Fibroblast of lung (primary cell): ENCODE measurements at places on chromosomes 7 and 10. TPM values are rescaled to one million over a fixed set of nuclear protein-coding genes. Genes with fewer than 3 reads are reported as not detected.

GRCh38 chr7:36814311-36814710, 90.0 kb upstream of the AOAH start:
- no peak overlapping the region for H3K27ac ChIP-seq
- H3K27me3 ChIP-seq, result no peaks in the 10 kb centered on the region
- H3K4me3 ChIP-seq, result no peak overlapping the region
- no peaks in the 10 kb centered on the region for H3K36me3 ChIP-seq
- DNase-seq, result no peak

DNA sequence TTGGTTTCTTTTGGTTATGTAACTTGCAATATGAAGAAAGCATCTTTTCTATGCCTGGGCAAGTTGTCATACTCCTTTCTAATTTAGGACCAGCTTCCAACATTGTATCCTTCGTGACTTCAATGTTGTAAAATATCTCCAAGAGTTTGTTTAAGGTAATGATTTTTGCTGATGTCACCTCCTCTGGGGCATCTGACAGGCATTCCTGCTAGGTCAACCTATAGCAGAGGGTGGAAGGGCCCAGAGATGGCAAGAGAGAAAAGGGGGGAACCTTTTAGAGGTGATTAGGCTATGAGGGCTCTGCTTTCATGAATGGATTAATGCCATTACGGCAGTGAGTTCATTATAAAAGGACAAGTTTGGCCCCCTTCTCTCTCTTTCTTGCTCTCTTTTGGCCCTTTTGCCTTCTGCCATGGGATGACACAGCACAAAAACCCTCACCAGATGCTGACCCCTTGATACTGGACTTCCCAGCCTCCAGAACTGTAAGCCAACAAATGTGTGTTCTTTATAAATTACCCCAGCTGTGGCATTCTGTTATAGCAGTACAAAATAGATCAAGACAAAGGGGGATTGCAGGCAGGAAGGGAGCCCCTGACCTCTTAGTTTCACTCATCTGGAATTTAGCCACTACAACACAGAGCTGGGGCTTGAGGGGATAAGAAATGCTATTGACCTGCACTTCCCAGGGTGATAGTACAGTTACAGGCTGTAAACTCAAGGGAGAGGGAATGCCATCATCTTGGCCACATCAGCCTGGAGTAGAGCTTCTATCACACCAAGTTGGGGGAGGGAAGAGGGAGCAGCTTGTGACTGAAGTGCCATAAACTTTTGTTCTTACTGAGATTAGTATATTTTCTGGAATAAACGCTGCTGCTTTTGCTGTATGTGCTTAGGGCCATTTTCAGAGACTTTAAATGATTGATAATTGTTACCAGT, 195.9 kb downstream of the CFTR start:
- no peaks in the 10 kb centered on the region for H3K27me3 ChIP-seq
- H3K4me3 ChIP-seq, result no peak overlapping the region
- DNase-seq, result no peak
- no peak overlapping the region for H3K27ac ChIP-seq
- no peaks in the 10 kb centered on the region for H3K36me3 ChIP-seq

DNA sequence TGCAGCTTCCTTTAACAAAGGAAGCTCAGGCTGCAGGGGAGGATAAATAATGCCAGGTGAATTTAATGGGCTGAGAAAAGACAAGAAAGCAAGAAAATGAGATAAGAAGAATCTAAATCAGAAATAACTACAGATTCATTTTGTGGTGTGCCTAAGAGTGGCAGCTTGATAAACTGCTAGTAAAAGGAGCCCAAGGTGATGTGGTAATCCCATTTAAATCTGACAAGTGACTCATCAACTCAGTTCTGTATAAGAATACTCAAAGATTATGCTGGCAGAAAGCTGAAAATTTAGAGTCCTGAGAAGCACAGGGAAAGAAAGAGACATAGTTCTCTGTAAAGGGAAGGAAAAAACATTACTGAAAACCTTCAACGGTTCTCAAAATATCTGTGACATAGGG, 109.4 kb upstream of the PDE1C start:
- no peaks in the 10 kb centered on the region for H3K4me1 ChIP-seq
- no peak overlapping the region for H3K27ac ChIP-seq
- H3K27me3 ChIP-seq, result no peaks in the 10 kb centered on the region
- H3K36me3 ChIP-seq, result no peaks in the 10 kb centered on the region
- H3K4me3 ChIP-seq, result no peak overlapping the region

DNA sequence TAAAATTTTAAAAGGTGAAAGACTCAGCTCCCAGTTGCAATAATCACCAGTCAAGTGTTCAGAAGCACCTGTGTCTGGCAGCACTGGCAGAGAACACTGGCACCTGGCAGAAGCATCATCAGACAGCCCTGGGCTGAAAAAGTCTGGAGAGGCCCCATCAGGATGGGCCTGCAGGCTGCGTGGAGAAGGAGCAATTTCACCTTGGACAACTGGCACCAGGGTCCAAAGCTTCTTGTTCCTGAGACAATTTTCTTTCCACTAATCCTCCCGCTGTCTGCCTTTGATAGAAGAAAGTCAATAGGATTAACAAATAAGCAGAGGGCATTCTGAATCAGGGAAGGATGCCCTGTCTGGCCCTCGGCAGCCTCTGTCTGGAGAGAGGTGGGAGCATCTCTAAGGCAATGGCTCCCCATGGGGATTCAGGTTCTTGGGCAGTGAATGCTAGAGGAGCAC, 6.5 kb downstream of the COBL start:
- no peak overlapping the region for H3K27ac ChIP-seq
- DNase-seq, result no peak
- H3K27me3 ChIP-seq, result no peaks in the 10 kb centered on the region
- H3K36me3 ChIP-seq, result no peaks in the 10 kb centered on the region

DNA sequence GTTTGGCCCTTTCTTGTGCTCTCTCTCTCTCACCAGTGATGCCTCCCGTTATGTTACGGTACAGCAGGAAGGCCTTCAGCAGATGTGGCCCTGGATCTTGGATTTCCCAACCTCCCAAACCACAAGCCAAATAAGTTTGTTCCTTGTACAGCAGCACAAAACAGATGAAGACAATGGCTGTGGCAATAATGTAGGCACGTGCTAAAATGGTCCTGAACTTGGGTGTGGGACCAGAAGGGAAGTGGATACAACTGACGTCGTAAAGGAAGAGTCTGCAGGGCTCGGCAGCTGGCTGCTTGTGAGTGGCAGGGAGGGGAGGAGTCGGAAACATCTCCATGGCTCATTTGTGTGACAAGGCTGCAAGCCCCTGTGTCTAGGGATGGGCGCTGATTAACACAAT, 26.8 kb downstream of the PROSER2 start:
- H3K4me3 ChIP-seq, result no peak overlapping the region
- H3K27me3 ChIP-seq, result no peaks in the 10 kb centered on the region
- no peak overlapping the region for H3K27ac ChIP-seq

DNA sequence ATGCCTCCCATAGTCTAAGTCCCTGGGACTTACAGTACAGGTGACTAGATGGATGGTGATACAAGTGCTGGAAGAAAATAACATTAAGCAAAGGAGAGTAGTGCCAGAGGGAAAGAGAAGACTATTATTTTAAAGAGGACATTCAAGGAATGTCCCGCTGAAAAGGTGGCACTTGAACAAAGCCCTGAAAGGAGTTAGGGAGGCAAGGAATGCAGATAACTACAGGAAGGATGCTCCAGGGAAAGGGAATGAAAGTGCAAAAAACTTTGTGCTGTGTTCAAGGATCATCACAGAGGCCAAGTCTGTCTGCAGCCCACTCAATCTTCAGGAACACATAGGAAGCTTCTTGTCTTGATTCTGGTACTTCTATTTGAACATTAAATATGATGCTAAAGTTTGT, 14.9 kb downstream of the ANKMY2 start:
- H3K27ac ChIP-seq, result no peak overlapping the region
- no peaks in the 10 kb centered on the region for H3K36me3 ChIP-seq
- no peaks in the 10 kb centered on the region for H3K27me3 ChIP-seq
- DNase-seq, result no peak
- H3K4me1 ChIP-seq, result no peaks in the 10 kb centered on the region

- H3K36me3 ChIP-seq, result no peaks in the 10 kb centered on the region
- no peak overlapping the region for H3K27ac ChIP-seq
- no peaks in the 10 kb centered on the region for H3K4me1 ChIP-seq
- no peak overlapping the region for H3K4me3 ChIP-seq
- no peaks in the 10 kb centered on the region for H3K27me3 ChIP-seq
Observed at GRCh38 chr7:39667341-39667923, 44.1 kb downstream of the RALA start.

DNA sequence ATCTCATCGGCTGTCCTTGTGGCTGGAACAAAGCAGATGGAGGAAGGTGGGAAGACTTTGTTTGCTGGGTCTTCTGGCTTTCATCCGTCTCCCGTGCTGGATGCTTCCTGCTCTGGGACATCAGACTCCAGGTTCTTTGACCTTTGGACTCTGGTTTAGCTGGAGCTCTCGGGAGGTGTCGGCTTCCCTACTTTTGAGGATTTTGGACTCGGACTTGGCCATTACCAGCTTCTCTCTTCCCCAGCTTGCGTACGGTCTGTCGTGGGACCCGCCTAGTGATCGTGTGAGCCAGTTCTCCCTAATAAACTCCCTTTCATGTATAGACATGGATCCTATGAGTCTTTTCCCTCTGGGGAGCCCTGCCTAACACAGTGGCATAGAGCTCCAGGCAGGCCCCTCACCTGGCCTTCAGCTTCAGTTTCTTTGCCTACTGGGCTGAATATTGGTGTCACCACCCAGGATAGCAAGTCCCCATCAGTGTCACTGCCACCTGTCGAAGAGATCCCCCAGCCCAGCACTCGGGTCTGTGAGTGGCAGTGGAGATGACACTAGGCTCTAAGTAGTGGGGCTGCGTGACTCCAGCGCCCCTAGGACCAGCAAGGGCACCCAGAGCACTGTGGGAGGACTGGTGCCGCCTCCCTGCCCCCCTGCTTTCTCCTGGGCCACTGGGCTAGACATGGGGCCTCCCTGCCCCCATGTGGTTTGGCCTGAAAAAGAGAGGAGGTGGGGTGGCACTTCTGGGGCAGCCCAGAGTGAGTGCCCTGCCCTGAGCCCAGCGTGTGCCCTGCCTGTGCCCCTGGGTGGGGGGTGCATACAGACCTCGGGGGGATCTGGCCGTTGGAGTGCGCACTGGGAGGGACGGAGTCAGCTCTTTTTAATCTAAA, 135.6 kb downstream of the LHPP start:
- no peaks in the 10 kb centered on the region for H3K27me3 ChIP-seq
- no peaks in the 10 kb centered on the region for H3K4me1 ChIP-seq
- no peak overlapping the region for H3K27ac ChIP-seq
- DNase-seq, result no peak
- no peak overlapping the region for H3K4me3 ChIP-seq
- H3K36me3 ChIP-seq, result no peaks in the 10 kb centered on the region

Gene PNLIPRP3
- total RNA-seq, result not detected in 2 replicates

GRCh38 chr10:11424456-11425295, 186.8 kb downstream of the USP6NL start:
- H3K27ac ChIP-seq, result no peak overlapping the region
- peak; percentile 30 for DNase-seq
- H3K4me3 ChIP-seq, result no peak overlapping the region
- no peaks in the 10 kb centered on the region for H3K36me3 ChIP-seq

DNA sequence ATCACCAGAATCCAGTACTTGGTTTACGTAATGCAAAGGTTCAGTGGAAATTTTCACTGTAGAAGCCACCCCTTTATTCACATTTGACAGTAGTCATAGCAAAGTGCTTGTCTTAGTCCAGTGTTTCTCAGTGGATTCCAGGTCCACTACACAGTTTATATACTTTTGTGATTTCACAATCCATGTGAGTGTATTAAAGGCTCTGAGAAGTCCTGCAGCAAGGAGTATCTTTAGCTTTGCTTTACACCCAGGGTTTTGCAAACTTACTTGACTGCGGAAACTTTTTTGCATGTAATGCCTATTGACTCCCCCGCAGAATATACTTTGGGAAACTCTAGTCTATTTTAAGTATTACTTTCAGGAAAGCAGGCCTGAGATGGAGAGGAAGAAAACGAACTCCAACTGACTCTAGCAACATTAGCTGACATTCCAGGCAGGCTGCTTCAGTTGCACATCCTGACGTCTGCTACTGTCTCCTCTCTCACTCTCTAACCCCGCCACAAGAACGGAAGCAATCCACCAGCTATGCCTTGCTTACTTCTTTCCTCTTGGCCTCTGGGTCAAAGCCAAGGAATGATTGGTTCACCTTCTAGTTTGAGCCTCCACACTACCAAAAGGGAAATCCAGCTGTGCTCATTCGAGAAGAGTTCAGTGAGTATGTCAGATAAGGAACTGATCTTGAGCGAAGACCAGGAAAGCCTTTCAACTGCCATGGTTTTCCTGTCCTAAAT, 6.2 kb downstream of the PLXNA4 start:
- no peak for DNase-seq
- peaks cover 6% of the 10 kb centered on the region for H3K4me1 ChIP-seq
- no peak overlapping the region for H3K27ac ChIP-seq
- H3K36me3 ChIP-seq, result no peaks in the 10 kb centered on the region
- no peak overlapping the region for H3K4me3 ChIP-seq

- H3K36me3 ChIP-seq, result no peaks in the 10 kb centered on the region
- H3K4me1 ChIP-seq, result no peaks in the 10 kb centered on the region
- H3K4me3 ChIP-seq, result no peak overlapping the region
- no peaks in the 10 kb centered on the region for H3K27me3 ChIP-seq
- H3K27ac ChIP-seq, result no peak overlapping the region
- no peak for DNase-seq
Observed at GRCh38 chr7:1937252-1937605, 267.2 kb downstream of the ELFN1 start.

DNA sequence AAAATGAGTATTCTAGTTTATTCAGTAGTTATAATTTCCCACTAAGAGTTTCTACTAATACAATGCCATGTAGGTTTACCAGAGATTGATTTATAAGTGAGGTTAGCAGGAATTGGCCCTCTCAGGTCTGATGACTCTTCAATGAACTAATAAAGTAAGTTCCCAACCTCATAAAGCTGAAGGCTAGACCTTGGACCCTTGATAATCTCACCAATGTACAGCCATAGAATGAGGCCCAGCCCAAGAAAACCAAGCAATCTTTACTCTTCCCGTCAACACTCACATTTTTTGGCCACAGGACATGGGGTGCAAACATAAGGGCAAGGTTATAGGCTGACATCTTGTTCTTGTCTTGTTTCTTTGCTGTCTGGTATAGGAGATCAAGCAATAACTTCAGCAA, 33.3 kb downstream of the ARHGAP19 start:
- DNase-seq, result no peak
- no peaks in the 10 kb centered on the region for H3K27me3 ChIP-seq
- peaks cover 1% of the 10 kb centered on the region for H3K36me3 ChIP-seq
- no peak overlapping the region for H3K4me3 ChIP-seq
- no peak overlapping the region for H3K27ac ChIP-seq

Gene LRGUK
- under 0.01 and 0.17 TPM in 2 replicates for total RNA-seq

- H3K4me1 ChIP-seq, result no peaks in the 10 kb centered on the region
- H3K27me3 ChIP-seq, result peaks cover 93% of the 10 kb centered on the region
- no peaks in the 10 kb centered on the region for H3K36me3 ChIP-seq
Observed at GRCh38 chr10:99530108-99531025, 2.4 kb upstream of the NKX2-3 start.

GRCh38 chr10:110618230-110618610, 25.9 kb upstream of the RBM20 start:
- no peak overlapping the region for H3K27ac ChIP-seq
- no peak overlapping the region for H3K4me3 ChIP-seq
- no peaks in the 10 kb centered on the region for H3K36me3 ChIP-seq
- H3K4me1 ChIP-seq, result no peaks in the 10 kb centered on the region

- no peaks in the 10 kb centered on the region for H3K4me1 ChIP-seq
- no peak overlapping the region for H3K27ac ChIP-seq
- no peak overlapping the region for H3K4me3 ChIP-seq
- H3K27me3 ChIP-seq, result no peaks in the 10 kb centered on the region
- no peak for DNase-seq
- H3K36me3 ChIP-seq, result no peaks in the 10 kb centered on the region
Observed at GRCh38 chr10:28169525-28169924, 133.3 kb downstream of the MPP7 start.

- no peaks in the 10 kb centered on the region for H3K36me3 ChIP-seq
- no peaks in the 10 kb centered on the region for H3K27me3 ChIP-seq
- DNase-seq, result peak; percentile 54
- H3K27ac ChIP-seq, result no peak overlapping the region
Observed at GRCh38 chr7:112437072-112437471, 13.2 kb upstream of the IFRD1 start.
